GM03348 (cell line): ENCODE measurements at places on chromosomes 16 and 17.

- no peak for DNase-seq
These were observed 534.9 kb upstream of the HSBP1 start for GRCh38 chr16:83272843-83273242.

DNA sequence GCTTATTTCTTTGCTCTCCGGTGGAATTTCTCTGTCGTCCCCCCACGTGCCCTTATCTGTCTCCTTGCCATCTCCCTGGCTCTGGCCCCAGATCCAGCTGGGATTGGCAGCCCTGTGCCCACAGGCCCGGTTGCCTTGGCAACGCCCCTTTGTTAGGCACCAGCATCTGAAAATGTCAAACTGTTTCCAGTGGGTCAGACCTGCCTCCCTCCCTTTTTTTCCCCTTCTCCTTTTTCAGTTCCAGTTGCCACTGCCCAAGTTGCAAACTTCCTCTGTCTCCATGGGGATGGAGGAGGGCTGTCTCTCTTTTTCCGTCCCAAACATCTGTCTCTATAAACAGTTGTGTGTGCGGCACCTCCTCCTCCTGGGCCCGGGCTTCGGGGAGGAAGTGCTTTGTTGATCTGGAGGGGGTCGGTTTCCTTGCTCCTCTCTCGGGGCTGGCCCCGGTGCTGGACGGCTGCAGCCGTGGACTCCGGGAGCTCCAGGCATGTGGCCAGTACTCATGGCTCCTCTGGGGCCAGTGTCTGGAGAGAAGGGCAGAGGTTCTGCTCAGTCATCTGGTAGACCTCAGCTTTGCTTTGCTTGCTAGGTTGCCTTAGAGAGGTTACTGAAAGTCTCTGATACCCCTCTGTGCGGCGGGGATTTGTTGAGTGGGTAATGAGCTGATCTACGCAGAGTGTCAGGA is 35.3 kb downstream of the SOCS3 start:
- DNase-seq = peak; percentile 79

DNA sequence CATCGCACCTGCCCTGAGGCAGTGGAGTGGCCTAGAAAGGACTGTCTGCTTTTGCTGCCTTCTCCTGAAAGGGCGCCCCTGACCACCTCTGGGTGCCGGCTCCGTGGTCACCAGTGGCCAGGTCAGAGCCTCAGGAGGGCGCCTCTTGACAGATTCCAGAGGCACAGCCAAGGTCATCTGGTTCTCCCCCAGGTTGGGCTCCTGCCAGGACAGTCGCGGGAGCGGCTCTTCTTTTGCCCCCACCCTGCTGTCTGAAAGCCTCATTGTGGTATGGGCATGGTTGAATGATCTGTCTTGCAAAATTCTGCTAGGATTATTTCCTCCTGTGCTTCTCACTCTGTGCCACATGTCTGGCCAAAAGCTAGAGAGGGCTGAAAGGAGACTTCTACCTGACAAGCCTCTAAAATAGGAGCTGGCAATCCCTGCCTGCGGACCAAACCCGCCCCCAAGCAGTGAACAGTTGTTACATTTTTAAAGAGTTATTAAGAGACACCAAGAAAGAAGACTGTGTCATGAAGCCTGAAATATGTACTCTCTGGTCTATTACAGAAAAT is 82.8 kb downstream of the SNX29 start:
- DNase-seq = no peak

- peak; percentile 53 for DNase-seq
These were observed 12.2 kb upstream of the ZNF594 start for GRCh38 chr17:5203908-5204294.

GRCh38 chr17:16928406-16929034 is 43.4 kb downstream of the TNFRSF13B start:
- no peak for DNase-seq

DNA sequence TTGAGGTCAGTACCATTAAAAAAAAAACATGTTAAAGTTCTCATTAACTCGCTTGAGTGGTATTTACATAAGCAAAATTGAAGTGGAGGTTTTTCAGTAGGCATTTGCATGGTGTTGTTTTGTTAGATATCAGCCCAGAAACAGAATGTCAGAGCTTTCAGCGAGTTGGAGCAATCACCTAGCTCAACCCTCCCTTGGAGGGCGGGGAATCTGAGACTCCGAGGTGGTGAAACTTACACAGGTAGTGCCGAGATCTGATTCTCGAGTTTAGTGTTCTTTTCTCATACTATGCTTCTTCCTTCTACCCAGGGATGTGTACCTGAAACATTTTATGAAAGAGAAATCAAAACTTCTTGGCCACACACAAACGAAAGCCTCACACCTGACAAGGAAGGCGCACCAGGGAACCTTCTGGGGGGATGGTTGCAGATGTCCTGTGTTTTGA is 6.6 kb downstream of the SEC14L1 start:
- DNase-seq = no peak

GRCh38 chr16:19842426-19843157 is 42.1 kb downstream of the GPRC5B start:
- DNase-seq = no peak

DNA sequence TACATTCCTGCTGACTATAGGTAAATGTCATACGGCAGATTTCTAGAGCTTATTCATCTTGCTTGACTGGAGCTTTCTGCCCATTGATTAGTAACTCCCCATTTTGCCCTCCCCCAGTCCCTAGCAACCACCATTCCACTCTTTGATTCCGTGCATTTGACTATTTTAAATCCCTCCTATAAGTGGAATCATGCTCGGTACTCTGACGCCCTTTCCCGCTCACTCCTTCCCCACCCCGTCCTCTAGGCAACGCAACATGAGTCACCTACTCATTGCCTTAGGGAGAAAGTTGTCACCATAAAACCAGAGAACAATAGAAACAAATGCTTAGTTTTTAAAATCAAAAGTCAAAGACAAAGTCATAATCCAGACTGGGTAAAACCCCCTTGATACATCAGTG is 45.5 kb upstream of the RBBP6 start:
- DNase-seq = no peak

DNA sequence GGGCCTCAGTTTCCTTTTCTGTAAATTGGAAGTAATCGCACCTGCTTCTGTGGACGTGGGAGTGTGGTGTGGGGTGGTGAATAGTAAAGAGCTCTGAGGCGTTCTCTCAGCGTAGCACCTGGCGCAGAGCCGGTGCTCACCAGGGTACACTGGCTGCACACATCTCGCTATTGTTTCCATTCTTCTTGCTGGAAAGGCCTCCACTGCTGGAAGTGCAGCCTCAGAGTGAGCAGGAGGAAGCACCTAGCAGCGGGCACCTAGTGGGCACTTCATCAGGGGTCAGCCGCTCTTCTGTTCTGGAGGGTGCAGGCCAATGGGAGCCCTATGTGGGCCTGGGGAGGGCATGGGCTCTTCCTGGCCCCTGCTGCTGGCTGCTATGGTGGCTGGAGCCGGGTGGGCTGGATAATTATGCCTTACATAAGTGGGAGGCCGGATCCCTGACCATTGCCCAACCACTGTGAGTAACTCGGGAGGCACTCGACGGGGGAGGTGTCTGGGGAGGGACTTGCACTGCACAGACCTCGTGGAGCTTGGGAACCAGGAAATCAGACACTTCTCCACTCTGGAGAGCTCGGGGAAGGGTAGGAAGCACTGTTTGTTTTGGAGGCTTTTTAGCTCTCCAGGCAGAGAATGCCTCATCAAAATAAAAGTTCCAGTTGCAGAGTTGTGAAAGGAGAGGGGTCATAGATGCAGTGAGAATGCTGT is 1.7 kb downstream of the MAP2K3 start:
- DNase-seq = peak; percentile 94

DNA sequence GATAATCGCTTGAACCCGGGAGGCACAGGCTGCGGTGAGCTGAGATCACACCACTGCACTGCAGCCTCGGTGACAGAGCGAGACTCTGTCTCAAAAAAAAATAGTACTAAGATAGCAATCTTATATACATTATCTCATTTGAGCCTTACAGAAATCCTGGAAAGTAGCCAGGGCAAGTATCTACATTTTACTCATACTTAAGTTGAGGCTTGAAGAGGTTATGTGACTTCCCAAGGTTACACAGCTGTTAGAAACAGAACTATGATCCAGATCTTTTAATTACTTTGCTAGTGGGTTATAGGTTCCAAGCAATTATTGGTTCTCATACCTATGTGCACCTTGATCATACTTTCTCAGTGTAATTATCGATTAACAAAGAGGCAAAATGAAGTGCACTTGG is 15.4 kb downstream of the C17orf78 start:
- no peak for DNase-seq

DNA sequence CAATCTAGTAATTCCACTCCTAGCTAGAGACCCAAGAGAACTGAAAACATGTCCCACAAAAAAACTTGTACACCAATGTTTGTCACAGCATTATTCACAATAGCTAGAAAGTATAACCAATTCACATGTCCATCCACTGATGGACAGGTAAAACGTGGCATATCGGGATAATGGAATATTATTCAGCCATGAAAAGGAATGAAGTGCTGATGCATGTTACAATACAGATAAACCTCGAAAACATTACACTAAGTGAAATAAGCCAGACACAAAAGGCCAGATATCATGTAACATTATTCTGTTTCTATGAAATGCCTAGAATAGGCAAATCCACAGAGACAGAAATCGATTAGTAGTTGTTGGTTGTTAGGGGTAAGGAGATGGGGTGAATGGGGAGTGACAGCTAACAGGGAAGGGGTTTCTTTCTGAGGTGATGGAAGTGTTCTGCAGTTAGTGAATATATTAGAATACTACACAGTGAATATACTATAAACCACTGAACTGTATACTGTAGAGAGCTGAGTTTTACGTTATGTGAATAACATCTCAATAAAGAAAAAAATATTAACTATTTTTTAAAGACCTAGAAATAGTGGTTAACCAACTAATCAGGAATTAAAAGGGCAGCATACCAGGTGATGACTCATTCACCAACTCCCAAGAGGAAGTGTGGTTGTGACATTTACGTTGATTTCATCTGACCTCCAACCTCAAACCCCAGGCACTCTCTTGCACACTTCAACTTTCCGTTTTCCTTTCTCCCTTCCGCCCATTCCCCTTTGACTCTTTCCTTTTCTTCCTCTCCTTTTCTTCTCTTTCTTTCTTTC is 48.6 kb downstream of the GAS7 start:
- DNase-seq = peak; percentile 69

DNA sequence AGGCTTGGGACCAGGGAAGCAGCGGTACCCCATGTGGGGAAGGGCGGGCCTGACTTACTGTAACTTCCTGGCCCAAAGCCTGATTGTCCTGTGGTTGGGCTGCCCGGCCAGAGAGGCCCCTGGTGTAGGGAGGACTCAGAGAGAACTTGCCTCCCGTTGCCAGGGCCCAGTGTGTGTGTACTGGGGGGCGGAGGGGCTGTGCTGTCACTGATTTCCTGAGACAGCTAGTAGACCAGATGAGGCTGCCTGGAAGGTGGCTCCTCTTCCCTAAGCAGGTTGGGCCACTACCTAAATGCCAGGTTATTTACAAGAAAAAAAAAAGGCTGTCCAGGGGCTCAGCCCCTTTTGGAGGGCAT is 16.7 kb downstream of the SOCS3 start:
- DNase-seq = peak; percentile 93

GRCh38 chr16:47977802-47978201 is 178.0 kb downstream of the ABCC12 start:
- no peak for DNase-seq

DNA sequence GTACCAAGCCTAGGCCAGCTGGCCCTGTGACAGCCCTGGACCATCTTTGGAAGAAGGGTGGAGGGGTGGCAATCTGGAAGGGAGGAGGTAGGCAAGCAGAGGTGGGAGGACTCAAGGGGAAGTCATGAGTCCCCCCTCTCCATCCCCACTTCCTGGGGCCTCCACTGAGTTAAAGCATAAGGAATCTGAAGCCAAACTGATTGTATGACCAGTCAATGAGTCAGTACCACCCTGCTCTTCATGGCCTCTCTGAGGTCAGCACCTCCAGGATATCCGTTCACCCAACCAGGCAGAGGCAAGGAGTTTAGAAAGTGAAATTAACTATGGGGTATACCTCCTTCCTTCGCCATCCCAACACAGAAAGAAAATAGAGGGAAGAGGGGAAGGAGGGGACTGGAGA is 272.7 kb downstream of the SOX9 start:
- DNase-seq = peak; percentile 67

GRCh38 chr17:10776381-10776780 is 27.5 kb downstream of the TMEM238L start:
- no peak for DNase-seq

- no peak for DNase-seq
These were observed 14.6 kb downstream of the CACNA1H start for GRCh38 chr16:1167276-1168107.

DNA sequence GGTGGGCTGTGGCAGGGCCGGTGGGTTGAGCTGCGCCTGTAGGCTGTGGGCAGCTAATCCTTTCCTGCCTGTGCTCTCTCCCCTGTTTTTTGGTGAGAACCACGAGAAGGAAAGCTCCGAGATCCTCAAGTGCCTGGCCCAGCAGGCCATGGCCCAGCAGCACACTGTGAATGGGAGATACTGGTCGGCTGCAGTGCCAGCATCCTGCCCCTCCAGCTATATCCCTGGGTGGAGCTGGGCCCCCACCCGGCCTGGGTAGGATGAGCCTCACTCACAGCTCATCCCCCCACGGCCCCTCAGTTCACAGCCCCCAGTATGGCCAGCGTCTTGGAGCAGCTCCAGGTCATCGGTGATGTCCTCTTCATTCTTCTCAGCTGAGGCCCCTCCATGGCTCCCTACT is 164.4 kb upstream of the ZNF267 start:
- DNase-seq = peak; percentile 2

DNA sequence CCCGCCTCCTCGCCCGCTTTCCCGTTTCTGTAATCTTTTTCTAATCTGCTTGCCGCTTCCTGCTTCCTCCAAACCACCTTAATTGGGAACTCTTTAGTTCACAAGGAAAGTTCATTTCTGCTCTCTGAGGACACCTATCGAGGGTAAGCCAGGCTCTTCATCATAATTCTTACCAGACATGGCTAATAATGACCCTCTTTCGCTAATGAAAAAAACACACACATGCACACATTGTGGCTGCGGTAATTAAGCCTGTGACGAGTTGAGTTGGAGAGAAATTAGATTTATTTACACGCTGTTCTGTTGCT is 100.6 kb downstream of the ZNF423 start:
- DNase-seq = peak; percentile 64

DNA sequence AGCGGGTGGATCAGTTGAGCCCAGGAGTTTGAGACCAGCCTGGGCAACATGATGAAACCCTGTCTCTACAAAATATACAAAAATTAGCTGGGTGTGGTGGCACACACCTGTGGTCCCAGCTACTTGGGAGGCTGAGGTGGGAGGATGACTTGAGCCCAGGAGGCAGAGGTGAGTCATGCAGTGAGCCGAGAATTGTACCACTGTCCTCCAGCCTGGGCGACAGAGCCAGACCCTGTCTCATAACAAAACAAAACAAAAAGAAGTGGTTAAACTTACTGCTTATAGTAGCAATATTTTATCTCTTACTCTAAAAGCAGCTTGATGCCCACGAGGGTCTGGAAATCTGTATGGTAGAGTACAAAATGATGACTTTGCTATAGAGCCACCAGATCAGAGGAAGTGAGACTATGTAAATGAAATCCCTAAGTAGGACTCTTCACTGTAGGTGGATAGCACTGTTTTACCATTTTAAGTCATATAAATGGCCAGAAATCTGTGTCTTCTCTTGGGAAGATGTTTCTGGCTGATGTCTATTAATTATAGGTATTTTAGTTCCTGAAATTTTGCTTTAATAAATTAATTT is 60.4 kb upstream of the MRC2 start:
- no peak for DNase-seq

- no peak for DNase-seq
These were observed 27.2 kb downstream of the SMPD3 start for GRCh38 chr16:68421076-68421475.

GRCh38 chr16:15950161-15950854 is 892 bp downstream of the ABCC1 start:
- peak; percentile 64 for DNase-seq

- DNase-seq = no peak
These were observed 148.9 kb upstream of the GNAO1 start for GRCh38 chr16:56042416-56042815.
